ENCODE measurements at places on chromosomes 2 and 18.

DNA sequence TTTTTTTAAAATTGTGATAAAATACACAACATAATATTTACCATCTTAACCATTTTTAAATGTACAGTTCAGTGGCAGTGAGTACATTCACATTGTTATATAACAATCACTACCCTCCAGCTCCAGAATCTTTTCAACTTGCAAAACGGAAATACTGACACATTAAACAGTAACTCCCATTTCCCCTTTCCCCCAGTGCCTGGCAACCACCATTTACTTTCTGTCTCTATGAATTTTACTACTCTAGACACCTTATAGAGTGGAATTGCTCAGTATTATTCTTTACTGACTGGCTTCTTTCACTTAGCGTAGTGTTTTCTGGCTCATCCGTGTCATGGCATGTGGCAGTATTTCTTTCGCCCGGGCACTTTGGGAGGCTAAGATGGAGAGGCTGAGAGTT, 32.6 kb downstream of the FASTKD2 start:
- no peak for DNase-seq

- DNase-seq: no peak
Measured at GRCh38 chr18:76565238-76566173, 70.5 kb upstream of the ZNF516 start.

DNA sequence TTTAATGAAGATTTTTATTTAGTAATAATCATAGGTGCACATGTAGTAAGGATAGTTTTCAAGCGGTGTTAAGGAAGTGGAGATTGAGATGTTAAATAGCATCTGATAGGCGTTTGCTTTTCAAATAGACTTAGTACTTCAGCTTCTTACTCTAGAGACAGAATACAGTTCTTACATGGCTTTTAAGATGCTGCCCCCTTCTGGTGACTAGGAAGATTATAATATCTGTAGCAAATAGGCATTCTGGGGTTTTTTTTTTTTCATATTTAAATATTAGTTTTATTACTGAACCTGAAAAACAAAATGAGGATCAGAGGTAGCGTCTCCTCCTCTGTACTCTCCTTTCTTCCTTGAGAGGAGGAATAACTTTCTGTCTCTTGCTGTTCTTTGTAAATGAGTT, 100.2 kb downstream of the AGAP1 start:
- peak; percentile 28 for DNase-seq

GRCh38 chr2:200012401-200012800, 57.0 kb downstream of the MAIP1 start:
- no peak for DNase-seq

DNA sequence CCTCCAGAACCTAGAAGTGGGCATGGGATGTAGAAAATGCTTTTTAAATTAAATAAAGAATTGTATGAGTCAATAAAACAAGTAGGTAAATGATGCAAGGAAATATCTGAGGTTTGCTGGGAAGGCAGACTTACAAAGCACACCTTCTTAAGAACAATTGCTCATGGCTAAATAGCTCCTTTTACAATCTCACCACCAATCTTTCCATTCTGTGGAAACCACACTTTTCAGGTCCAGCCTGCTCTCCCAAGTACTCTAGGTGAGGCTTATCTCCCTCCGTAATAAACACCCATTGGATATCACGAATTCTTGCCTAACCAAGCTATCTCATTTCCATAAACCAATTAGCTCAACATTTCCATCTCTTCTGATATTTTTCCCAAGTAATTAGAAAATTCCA, 91.5 kb upstream of the SLC8A1 start:
- DNase-seq: no peak

DNA sequence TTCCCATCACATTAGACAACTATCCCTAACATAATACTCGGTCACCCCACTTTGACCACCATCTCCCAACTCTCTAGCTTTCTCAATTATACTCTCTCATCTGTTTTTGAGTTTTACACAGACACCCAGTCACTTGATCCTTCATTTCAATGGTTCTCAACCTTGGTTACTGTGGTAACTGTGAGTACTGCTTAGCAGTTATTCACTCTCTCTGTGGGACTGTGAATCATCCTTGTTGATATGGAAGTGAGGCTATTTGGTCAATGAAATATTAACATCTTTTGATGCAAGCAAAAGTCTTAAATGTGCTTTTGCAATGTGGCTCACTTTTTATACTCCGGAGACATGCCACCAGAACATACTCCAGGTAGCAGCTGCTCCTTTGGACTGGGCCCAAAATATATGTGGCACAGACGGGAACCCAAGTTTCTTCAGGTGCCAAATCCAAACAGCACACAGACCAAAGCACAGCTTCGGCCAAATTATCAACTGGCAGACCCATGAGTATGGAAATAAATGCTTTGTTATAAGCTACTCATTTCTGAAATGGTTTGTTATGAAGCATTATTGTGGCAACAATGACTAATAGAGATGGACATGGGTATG, 75.0 kb upstream of the SLC25A52 start:
- no peak for DNase-seq

- DNase-seq: no peak
Measured at GRCh38 chr2:176924909-176925534, 287.6 kb upstream of the HNRNPA3 start.

DNA sequence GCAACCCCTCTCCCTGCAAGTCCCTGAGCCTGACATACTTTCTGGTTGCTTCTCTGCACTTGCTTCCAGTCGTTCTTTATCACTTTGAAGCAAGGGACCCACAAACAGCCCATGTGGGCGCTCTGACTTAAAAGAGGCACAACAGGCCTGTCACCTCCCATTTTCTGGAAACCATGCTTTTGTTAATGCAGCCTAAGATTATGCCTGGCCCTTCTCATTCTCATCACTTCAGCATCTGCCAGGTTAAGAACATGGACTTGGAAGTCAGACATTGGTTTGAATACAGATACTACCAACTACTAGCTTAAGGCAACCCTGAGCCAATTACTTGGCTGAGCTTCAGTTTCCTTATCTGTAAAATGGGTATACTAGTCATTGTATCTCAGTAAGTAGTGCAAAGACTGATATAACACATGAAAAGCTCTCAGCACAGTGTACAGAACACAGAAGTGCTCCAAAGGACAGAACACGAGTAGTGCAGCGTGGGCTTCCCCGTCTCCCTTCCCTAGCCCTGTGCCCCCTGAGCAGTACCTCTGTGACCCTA, 141.4 kb downstream of the TNS1 start:
- DNase-seq: no peak

DNA sequence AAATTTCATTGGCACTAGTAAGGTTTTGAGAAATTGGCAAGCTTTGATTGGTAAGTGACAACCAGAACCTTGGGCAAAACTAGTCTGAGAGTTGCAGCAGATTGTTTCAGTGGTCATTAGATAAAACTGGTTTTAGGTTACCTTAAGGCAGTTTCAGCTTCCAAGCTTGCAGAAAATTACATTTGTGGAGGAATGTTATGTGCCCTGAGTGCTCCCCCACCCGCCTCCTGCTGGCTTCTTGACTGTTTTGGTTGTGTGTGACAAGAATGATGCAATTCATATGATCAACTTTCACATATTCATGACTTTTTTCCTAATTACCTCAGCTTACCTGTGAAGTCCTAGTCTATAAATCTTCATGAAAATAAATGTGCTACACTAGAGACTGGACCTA, 599.5 kb upstream of the ZNF804A start:
- DNase-seq: no peak

DNA sequence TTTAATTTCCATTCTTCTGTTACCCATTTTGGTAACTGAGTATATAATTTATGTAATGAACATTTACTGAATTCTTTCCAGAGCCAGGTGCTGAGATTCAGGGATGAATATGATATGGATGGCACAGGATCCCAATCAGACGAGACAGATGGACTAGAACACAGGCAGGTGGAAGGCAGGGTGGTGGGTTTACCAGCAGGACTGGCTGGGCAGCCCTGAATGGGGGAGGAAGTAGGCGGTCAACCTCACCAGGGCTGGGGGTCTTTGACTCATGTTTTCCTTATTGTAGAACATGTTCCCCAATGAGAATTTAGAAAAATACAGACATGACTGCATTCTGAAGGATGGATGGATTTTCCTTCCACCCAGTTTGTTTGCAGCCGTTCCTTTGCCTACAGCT, 80.3 kb downstream of the CIB4 start:
- DNase-seq: no peak

DNA sequence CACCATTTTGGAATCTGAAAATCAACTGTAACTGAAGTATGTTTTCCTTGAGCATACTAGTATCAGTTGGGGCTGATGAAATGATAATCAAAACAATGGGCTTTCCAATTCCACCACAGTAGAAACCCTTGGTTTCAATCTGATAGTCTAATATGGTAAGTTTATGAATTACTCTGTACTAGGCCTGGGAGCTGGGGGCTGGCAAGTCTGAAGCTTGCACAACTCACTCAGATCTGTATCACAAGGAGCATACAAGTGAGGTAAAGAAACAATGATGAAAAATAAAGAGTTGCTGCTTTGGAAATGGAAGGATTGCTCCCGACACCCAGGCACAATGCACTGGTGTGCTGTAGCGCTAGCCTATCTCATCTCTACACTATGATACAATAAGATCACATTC, 19.4 kb downstream of the ZEB2 start:
- no peak for DNase-seq

DNA sequence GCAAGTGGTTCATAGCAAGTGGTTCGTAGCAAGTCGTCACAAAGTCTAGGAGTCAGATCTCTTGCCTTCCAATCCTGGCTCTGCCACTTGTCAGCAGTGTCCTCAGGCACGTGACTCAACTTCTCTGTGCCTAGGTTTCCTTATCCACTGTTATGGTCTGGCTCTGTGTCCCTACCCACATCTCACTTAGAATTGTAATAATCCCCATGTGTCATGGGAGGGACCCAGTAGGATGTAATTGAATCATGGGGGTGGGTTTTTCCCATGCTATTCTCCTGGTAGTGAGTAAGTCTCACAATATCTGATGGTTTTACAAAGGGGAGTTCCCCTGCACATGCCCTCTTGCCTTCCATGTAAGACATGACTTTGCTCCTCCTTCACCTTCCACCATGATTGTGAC, 51.8 kb upstream of the AP1S3 start:
- DNase-seq: no peak

GRCh38 chr18:36403896-36404820, 106.6 kb downstream of the FHOD3 start:
- DNase-seq: no peak

- no peak for DNase-seq
Measured at GRCh38 chr2:189175869-189176433, 3.6 kb downstream of the COL5A2 start.

DNA sequence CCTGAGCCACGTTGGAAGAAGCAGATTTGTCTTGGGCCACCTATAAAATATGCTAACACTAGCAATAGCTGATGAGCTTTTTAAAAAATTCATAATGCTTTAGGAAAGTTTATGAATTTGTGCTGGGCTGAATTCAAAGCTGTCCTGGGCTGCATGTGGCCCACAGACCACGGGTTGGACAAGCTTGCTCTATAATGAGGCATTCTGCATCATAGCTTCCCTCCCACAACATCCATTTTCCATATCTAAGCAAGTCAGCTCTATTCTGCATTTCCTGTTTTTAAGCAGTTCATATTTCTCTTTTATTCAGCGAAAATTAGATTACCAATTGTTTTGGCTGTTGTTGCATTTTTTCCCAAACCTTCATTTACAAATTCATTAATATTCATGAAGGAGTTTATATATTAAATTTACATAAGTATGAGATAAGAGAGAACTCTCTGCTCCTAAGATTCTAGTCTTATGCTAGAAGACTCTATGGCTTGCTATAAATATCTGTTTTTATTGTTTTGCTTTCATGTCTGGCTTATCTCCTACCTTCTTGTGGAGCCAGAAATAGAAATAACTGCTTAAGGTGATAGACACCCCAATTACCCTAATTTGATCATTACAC, 114.5 kb upstream of the HNRNPA3 start:
- DNase-seq: no peak

DNA sequence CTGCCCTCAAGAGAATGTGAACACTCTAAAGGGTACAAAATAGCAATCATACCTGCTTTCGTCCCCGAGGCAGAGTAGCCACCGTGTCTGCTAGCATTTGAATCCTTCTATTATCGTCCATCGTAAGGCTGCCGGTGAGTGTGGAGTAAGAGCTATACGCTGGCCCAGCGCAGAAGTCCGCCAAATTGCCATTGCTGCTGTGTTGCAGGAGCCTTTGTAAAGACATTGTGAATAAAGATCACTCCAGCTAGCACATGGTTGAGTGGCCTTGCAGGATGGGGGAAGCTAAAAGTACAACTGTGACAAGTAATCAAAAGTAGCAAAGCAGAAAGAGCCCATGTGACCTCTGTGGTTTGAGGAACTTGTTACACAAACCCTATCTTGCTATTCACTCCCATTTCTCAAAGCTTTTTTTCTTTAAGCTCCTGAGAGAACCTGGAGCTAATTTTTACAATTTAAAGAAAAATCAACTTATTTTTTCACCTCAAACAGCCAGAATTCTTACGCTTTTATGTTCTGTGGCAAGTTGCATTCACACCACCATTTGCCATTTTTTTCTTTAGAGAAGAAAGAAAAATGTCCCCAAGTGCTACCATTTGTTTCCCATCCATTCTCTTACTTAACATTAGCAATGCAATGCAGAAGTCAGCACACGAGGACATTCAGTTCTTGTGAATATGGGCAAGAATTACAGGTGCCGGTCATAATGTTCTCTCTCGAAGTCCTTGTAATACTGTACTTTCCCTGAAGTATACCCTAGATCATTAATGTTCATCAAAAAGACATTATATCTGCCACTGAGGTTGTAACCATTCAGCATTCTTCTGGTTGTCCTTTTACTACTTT, at the start of gene CYTIP:
Gene CYTIP, minus strand, starts transcription at position 295 of the 846 bp plus-strand sequence. Its CDS starts 69 bp downstream, at position 226.
- DNase-seq: peak; percentile 24

- DNase-seq: no peak
Measured at GRCh38 chr2:101516823-101517690, 42.1 kb upstream of the RFX8 start.

DNA sequence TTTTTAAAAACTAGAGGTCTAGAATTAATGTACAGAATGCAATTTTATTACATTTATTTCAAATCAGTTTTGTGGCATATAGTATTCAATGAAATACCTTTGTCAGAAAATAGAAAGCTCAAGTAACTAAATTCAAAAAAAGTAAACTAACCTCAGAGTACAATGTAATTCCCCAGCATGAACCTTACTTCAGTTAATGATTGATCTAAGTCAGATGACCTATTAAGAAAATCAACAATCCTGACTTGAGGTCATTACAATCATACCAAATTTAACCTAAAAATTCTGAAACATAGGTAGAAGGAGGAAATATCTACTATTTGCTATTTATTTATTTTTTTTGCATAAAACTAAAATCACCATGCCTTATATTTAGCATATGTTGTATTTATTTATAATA, 142.9 kb downstream of the CCDC102B start:
- DNase-seq: no peak

DNA sequence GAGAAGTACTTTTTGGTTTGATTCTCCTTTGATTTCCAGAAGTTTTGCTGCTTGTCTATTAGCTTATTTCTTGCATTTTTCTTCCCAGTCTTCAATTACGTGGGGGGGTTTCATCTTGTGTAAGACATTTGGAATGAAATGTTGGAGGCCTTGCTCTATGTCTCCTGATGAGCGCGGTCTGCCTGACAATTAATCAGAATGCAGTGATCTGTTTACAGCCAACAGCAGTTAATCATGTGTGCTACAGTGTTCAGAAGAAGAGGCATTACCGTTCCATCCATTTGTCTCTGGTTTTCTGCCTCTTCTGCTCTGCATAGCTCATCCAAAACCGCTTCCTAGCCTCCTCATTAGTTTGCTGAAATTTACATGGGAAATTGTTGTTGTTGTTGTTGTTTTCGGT, 134.4 kb upstream of the ST6GAL2 start:
- no peak for DNase-seq

- DNase-seq: no peak
Measured at GRCh38 chr2:229050133-229050532, 221.0 kb downstream of the PID1 start.
